ENCODE measurements at places on chromosomes 12 and 14. TPM values are rescaled to one million over a fixed set of nuclear protein-coding genes. Genes with fewer than 3 reads are reported as not detected.

TAS2R20 gene
- total RNA-seq = 6.9 TPM

APOF gene
- total RNA-seq = not detected

KLHDC1 gene
- 10.0 TPM for total RNA-seq

DNA sequence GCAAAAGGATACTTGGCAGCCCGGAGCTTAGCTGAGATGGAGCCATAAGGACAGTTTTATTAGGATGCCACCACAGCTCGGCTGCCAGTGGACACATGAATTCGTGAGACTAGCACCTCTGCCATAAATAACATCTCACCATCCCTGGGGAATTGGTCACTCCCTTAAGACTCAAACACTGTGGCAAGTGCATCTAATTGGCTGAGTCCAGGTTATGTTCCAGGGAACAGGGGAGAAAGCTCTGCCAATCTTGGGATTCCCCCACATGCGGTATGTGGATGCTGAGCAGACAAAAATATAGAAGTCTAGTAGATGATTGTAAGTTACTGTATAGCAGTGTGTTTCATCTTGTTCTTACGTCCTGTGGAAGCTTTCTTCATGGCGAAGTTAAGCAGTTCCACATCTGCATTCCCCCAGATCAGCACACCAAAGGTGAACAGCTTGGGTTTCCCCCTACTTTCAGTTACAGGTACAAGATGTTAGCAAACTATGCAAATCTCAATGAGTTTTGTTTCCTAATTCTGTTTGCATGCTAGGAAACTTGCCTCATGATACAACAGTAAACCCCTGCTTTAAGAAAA, 131.1 kb downstream of the ETV6 start:
- no peak for DNase-seq

- DNase-seq = peak; percentile 89
Observed at GRCh38 chr14:101809671-101810514, 48.4 kb downstream of the PPP2R5C start.

USP44 gene
- 5.0 TPM for total RNA-seq

GRCh38 chr14:94143239-94143638, 13.8 kb upstream of the IFI27L2 start:
- no peak for DNase-seq

DNA sequence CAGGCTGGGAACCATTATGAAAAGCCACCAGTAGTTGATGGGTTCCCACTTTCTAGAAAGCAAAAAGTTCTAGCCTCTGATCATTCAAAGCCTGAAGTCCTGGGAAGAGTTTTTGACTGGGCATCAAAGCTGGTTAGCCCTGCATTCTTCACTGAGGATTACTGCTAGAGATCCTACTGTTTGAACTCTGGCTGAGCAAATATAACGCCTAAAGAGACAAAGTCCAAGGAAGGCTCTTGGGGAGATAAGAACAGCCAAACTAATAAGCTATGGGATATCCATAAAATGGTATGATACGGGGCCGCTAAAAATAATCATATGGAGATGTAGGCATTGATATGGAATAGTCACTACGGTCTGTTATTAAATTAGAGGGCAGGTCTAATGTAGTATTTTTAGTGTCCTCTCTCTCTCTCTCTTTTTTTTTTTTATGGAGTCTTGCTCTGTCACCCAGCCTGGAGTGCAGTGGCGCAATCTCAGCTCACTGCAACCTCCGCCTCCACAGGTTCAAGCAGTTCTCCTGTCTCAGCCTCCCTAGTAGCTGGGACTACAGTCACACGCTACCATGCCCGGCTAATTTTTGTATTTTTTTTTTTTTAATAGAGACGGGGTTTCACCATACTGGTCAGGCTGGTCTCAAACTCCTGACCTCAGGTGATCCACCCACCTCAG, 35.5 kb downstream of the PLXNC1 start:
- no peak for DNase-seq

SNRNP35 gene
- total RNA-seq = 21.1 TPM

- peak; percentile 48 for DNase-seq
Observed at GRCh38 chr12:52561880-52562449, 9.0 kb upstream of the KRT71 start.

GRCh38 chr14:57687416-57687815, 178.5 kb downstream of the SLC35F4 start:
- DNase-seq = no peak

DNA sequence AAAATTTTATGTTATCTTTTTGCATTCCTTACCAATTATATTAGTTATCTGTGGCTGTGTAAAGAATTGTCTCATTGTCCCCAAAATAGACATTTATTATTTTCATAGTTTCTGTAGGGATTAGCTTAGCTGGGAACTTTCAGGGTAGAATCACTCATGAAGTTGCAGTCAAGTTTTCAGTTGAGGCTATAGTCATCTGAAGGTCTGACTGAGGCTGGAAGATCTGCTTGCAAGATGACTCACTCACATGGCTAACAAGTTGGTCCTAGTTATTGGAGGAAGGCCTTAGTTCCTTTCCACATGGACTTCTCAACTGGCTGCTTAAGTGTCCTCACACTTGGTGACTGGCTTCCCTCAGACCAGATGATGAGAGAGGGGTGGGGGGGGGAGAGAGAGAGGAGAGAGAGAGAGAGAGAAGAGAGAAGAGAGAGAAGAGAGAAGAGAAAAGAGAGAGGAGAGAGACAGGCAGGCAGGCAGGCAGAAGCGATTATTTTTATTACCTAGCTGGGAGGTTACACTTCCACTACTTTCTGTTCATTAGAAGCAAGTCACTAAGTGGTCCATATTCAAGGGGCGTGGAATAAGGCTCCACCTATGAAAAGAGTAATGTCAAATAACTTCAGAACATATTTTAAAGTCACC, 6.4 kb downstream of the AP5M1 start:
- no peak for DNase-seq

SERPINA1 gene
- total RNA-seq = 10.5 TPM

DBX2 gene
- 0.59 TPM for total RNA-seq

DNA sequence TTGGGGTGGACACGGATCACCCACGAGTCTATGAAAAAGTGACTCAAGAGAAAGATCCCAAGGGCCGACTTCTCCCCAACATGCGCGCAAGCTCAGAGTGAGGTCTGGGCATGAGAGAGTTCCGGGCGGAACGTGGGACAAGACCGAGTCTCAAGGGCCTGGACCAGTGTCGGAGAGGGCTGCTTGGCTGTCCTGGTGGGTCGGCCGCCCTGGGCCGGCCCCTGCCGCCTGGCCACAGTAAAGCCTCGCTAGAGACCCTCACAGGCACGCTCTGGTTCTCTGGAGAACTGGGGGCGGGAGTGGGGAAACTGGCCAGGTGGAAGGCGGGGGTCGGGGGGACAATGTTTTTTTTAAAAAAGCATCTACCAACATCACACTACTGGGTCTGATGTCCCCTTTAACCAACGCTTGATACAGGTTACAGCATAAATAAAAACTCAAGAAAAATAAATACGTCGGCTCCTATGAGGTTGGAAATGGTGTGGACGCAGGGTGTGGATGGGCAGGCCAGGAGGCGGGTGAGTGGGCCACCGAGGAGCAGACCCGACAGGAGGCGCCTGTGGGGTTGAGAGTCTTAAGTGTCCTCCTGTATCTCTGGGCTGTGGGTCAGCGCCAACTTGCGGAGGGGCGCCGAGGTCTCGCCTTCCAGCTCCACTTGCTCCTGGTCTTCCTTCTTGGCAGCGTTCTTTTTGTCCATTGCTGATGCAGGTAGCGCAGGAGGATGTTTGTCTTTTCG, 74.7 kb downstream of the KLHL28 start:
- no peak for DNase-seq

- no peak for DNase-seq
Observed at GRCh38 chr12:16331998-16332397, 15.4 kb upstream of the MGST1 start.
